ENCODE measurements at places on chromosomes 7 and 10.

DNA sequence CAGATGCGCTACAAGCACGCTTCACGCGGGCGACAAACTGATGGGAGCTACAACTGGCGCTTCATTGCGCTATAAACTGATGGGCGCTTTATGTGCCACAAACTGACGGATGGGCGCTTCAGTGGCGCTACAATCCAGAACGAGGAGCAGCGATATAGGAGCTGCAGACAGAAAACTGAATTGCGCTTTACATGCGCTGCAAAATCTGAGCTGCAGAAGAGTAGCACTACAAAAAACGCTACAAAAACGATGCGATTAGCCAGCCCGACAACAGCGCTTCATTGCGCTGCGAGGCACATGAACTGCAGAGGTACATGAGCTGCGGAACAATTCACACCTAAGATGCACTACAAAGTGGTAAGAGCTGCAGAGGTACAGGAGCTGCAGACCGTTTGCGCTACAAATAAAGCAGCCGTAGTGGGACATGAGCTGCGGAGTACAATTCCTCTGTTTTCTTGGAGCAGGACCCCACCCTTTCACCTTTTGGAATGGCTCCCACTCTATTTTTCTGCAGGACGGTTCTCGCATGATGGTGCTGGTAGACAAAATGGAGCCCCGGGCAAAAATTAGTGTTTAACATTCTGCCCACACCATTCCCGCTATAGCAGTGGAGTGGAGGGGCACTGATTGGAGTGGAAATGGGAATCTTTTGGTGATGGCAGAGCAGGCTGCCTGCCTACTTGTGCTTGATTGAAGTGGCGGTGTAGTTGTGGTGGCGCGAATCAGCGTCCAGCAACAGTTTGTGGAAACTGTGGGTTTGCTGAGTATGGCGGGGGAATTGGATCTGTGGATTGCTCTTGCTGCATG is 1.2 kb upstream of the SGCE start:
- DNase-seq: peak; percentile 38

DNA sequence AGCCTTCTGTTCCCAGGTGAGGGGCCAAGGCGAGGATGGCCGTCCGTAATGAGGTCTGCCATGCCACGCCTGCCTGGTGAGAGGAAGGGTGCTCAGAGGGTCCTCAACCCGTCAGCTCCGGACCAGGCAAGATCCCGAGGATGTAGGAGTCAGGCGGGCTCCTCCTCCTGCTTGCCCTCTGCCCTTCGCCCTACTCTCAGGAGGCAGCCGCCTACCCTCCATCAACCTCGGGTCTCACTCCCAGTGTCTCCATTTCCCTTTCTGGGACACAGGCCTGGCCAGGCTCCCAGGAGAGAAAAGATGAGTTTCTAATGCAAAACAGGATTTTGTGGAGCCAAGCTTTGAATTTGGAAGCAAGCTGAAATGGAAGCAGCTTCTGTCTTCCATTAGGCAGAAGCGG is 184.0 kb downstream of the PTPN20 start:
- no peak for DNase-seq

DNA sequence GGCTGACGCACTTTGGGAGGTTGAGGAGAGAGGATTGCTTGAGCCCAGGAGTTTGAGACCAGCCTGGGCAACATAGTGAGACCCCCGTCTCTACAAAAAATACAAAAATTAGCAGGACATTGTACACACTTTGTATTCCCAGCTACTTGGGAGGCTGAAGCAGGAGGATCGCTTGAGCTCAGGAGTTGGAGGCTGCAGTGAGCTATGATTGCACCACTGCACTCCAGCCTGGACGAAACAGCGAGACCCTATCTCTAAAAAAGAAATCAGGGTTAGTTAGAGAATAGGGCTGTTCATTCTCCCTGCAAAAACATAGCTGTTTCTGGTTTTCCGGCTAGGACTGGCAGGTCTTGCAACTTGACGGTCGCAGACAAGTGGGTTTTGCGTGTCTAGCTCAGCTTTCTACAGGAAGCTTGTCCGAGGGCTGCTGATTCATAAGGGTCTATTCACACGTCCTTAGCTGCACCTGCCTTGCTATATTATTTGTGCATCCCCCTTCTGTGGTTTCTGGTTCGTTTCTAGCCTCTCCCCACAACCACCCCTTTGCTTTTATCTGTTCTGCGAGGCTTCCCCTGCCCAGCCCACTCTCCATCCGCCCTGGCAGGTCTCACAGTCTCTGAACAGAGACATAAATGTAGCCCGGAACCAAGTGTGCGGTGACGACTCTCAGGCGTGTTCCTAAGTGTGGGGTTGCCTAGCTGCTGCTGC is 10.7 kb downstream of the AMZ1 start:
- DNase-seq: no peak

DNA sequence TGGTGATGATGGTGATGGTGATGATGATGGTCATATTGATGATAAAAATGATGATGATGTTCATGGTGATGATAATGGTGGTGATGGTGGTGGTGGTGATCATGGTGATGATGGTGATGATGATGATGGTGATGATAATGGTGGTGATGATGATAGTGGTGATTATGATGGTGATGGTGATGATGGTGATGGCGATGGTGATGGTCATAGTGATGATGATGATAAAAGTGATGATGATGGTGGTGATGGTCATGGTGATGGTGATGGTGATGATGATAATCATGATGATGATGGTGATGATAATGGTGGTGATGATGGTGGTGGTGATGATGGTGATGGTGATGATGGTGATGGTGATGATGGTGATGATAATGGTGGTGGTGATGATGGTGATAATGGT is 478.7 kb downstream of the TYW1 start:
- no peak for DNase-seq
